ENCODE measurements at places on chromosomes 2 and 18.

DNA sequence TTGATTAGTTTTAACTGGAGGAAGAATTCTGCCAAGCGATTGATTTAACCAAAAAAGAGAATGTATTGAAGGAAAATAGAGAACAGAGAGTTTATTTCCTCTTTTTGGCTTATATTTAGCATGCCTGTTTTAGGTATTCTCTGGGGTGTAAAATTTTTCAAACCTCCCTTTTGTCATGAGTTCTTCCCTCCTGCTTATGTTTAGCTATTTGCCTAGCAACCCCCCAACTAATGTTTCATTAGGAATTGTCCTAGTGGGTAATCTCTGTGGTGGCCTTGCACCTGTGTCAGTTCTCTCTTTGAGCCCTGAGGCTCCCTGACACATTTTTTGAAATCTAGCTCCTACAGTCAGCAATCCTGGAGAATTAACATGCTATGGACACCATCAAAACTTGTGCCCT lies 12.5 kb upstream of the REG1B start:
- DNase-seq = no peak

GRCh38 chr2:183671233-183671632 lies 547.0 kb downstream of the NUP35 start:
- DNase-seq = no peak

GRCh38 chr2:30266051-30266621 lies 34.8 kb downstream of the LBH start:
- no peak for DNase-seq

- no peak for DNase-seq
Measured at GRCh38 chr2:8527676-8528075, 154.2 kb upstream of the ID2 start.

DNA sequence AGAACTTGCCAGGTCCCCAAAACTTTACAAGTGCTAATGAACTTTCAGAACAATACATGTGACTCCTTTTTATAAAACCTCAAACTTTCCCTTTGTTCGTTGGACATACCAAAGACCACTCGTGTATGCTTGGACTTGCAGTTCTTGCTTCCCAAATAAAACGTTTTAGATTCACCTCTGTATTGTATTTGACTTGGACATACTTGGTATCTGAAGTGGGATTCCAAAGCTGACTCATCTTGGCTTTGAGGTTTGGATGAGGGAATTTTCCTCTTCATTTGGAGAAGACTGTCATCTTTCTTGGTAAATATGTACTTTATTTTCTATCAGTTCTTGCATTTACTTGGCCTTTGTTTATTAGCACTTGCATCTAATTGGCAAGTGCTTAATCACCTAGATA lies 8.0 kb upstream of the CYB5A start:
- no peak for DNase-seq

GRCh38 chr2:38925982-38926381 lies 36.3 kb downstream of the ARHGEF33 start:
- DNase-seq = no peak

DNA sequence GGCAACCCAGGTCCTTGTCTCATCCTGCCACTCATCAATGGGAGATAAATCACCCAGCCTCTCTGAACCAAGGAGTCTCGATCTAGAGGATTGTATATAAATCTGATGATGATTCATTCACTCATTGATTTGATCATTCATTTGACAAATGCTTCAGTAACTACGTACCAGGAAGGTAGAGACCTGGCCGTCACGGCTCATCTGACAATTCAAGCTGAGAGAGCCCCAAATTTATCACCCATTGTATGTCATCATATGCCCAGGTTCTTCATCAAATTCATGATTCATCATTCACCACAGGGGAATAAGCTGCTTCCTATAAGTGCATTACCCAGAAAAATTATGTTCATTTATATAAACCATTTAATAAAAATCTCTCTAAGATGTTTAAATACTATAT lies 116.9 kb downstream of the FAM161A start:
- DNase-seq = no peak

DNA sequence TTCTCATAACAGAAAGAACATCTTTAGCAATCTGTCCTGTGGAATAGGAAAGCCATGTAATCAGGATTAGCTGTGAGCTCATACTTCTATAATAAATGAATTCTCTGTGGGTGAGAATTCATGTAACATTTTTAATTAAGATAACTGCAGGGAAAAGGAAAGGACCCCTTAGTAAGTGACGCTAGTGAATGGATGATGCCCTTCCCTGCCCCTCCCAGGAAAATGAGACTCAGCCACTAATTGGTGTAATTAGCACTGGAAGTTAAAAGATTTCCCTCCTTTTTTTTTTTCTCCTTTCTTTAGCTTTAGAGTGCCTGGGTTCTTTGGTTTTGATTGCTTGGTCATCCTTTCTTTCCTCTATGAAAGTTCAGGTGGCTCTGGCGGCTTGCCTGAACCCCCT lies 90.3 kb downstream of the VWA3B start:
- DNase-seq = no peak

GRCh38 chr2:238006510-238006909 lies 39.7 kb downstream of the UBE2F start:
- no peak for DNase-seq

GRCh38 chr2:9780368-9781130 lies 62.7 kb upstream of the TAF1B start:
- no peak for DNase-seq

GRCh38 chr2:123015186-123015585 lies 1009.9 kb upstream of the CNTNAP5 start:
- no peak for DNase-seq

DNA sequence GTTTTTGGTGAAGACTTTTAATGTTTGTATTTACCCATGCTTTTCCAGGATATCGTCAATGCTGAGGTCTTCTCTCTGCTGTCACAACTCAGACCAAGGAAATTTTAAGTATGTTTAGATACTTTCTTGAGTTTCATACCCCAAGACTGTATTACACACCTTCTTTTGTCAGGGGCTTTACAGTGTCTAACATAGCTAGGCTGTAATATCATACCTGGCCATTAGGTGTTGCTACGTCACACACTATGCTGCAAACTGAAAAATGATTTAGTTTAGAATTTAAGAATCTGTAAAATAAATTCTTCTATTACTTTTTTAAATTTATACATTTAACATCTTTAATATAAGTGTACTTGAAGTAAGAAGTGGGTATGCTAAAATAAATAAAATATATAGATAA lies 358.4 kb upstream of the NRP2 start:
- peak; percentile 16 for DNase-seq

DNA sequence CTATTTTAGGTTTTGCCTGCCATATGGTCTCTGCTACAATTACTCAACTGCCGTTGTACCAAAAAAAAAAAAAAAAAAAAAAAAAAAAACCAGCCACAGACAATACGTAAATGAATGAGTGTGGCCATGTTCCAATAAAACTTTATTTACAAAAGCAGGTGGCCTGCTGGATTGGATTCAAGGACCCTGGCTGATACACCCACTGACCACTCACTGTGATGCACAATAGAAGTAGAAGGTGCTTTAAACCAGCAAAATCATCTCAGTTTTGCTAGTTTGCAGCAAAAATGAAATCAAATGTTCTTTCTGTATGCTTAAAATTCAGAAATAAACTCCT lies 137.4 kb downstream of the AKAIN1 start:
- no peak for DNase-seq

DNA sequence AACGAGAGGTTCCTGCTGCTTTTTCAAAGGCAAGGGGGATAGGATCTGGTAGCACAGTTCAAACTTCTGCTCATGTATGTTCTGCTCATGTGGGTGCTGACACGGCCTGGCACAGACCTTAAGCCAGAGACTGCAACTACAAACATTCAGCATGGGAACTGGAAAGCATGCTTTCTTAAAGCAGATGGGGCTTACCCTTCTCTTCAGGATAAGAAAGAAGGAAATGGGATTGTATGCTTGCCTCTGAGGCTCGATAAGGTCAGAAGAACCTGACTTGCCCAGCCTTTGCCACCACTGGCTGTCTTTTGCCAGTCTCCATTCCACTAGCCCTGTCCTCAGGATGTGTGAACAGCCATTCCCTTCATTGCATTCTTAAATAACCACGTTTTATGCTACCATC lies 10.7 kb downstream of the DOCK10 start:
- DNase-seq = no peak

- DNase-seq = no peak
Measured at GRCh38 chr18:58649966-58650816, 21.1 kb upstream of the MALT1 start.

- no peak for DNase-seq
Measured at GRCh38 chr18:57430079-57431001, 4.8 kb upstream of the ONECUT2 start.

GRCh38 chr2:8892111-8892510 lies 54.7 kb upstream of the KIDINS220 start:
- DNase-seq = no peak

DNA sequence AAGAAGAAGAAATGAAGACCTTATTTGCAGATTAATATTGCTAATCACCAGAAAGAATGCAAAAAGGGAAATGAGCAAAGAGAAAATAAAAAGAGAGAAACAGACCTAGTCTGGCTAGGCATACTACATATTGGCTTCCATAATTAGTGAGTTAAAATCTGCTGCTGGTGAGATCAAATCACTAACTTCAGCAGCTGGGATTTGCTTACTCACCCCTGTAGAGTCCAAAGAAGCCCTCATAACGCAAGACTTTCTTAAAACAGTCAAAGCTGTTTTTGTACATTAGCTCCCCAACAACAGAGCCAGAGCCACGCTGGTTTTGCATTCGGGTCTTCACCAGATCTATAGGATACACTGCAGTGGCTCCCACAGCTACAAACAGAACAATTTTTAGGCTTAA lies 80.9 kb downstream of the SLC25A12 start:
- DNase-seq = no peak

Measured in iris pigment epithelial cell (primary cell).